ENCODE measurements at places on chromosomes 11 and 22.

- no peak for DNase-seq
Measured at GRCh38 chr11:118048472-118049370, 28.2 kb upstream of the TMPRSS4 start.

DNA sequence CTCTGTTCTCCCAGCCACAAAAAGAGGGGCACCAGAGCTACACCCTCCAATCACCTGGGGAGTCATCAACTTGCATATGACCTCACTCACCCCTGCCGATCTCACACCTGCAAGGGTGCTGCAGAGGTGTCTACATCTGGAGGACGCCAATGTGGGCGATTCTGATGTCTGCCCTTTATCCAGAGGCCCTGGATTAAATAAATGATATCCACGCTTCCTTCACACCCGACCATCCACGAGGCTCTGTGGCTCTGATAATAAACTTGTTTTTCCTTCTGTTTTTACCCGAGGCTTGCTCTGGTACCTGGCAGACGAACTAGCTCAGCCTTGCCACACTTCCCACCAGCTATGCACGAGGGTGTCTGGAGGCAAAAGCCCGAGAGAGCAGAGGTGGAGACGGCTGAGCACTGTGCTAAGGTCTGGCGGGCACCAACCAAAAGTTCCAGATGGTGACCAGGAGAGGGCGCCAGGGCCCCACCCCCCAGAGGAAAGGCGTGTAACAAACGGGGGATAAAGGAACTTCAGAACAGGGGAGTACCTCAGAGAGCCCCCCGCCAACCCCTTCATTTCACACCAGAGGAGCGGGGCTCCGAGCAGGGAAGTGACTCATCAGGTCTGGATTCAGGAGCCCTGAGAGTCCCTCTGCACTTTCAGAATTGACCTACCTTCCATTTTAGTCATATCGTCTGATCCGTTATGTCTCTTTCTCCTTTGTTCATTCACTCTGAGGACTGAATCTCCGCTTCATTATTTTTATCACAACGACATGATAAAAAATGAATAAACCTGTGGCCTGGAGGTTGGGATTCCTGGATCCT, 13.5 kb downstream of the SCN3B start:
- DNase-seq = no peak

DNA sequence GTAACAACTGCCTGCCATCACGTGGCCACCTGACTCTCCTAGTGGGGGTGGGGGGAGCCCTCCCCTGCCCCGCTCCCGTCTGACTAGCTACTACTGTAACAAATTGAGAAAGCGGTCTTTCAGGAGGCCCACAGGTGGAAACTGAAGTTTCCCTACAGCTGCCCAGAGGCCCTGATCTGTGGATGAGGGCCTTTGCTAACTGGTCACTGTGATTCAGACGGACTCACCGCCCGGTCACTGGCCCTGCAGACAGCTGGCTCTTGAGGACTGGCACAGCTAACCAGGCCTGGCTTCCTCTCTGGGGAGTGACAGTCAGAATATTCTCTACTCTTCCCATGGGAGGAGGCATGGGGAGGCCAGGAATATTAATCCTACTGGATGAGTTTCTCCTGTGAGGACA, 116.8 kb downstream of the ARHGAP8 start:
- DNase-seq = no peak

DNA sequence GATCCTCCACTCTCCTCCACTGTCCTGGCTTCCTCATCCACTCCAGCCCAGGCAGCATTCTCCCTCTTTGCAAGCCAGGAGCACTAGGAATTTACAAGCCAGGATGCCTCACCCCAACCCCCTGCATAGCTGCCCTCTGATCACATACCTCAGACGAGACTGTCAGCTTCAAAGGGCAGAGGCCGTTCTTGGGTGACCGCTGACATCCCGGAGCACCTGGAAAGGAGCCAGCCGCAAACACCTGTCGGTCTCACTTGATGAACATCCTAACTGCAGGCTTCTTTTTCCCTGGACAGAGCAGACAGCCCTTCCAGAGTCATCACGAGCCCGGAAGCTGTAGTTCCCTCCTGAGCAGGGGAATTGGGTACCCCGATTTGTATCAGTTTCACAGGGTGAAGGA, 451.3 kb upstream of the B3GAT1 start:
- no peak for DNase-seq

GRCh38 chr11:2577991-2578928, 121.5 kb downstream of the KCNQ1OT1 start:
- no peak for DNase-seq

DNA sequence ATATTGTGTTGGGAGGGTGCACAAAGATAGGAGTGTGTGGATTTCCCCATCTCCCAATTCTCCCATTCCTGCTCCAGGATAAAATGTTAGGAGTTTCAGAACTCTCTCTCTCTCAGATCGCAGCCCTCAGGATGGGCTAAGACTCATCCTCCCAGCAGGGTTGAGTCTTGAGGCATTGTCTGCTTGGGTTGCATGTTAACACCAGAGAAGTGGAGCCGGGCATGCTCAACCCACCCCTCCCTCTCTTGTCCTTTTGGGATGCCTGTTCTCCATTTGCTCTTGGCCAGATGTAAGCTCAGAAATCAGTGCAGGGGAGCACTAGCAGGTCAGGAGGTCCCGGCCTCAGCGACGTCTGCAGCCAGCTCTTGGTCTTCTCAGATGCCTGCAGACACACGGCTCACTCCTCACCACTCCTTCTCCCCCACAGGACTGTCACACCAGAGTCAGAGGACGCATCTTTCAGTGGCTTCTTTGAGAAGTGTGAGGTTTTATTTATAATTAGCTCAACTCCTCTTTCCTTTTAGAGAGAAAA, 1456.5 kb downstream of the TBC1D22A start:
- DNase-seq = no peak

- DNase-seq = no peak
Measured at GRCh38 chr11:85137597-85137996, 489.5 kb downstream of the DLG2 start.

DNA sequence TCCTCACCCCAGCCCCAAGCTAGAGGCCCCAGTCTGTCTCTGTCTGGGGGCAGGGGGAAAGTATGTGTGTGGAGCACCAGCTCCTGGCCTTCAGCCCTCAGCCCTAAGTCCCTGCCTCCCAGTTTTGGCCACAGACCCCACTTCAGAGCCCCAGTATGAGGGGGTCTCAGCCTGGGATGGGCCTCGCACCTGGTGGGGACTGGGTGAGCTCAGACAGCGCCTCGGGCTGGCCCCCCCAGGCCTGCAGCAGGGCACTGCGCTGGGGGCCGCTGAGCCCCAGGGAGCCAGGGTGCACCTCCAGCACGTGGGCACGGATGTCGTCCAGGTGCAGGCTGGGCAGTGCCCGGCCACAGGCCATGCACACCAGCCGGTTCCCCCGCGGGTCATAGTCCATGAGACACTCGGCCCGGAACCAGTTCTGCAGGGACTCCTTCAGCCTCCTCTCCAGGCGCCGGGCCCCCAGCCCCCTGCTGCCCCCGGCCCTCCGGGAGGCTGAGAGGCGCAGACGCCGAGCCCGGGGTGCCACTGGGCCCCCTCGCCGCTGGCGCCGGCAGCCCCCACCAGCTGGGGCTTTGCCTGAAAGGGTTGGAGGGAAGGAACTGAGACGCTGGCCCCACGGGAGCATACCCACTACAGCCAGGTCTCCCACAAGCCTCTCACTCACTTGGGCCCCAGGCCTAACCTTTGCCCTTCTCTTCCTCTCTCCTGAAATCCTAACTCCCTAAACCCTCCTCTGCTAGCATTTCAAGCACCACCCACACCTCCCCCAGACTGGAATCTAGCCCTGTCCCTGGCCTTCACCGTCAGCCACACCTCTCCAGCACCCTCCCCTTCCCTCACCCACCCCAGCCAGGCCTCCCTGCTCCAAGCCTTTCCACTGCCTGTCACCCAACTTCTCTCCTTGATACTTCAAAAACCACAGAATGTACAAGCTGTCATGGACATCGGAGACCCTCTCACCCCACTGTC, 3.6 kb downstream of the ZFTA start:
- no peak for DNase-seq

DNA sequence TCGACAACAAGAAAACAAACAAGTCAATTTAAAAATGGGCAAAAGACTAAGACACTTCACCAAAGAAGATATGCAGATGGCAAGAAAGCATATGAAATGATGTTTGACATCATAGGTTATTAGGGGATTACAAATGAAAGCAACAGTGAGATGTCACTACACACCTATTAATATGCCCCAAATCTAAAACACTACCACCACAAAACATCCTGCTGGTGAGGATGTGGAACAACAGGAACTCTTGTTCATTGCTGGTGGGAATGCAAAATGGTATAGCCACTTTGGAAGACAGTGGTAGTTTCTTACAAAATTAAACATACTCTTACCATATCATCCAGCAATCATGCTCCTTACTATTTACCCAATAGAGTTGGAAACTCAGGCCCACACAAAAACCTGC, 29.0 kb downstream of the PRRG4 start:
- DNase-seq = no peak

DNA sequence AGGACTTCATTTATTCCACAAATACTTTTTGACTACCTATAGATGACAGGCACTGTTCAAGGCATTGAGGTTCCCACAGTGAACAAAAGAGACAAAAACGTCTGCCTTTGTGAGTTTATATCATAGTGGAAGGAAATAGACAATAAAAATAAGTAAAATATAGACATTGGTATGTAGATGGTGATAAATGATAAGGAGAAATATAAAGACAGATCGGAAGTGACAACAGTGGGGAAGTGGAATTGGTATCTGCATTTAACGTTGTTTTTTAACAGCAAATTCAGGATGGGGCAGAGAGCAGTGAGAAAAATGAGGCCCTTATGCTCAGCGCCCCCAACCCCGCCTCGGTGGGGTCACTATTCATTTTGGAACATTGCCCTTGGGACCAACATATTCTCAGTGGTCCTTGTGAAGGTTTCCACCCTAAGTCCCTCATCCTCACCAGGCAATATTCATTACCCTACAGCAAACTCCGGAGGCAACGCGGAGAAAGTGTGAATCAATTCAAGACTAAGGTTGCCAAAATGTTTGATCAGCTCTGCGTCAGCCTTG, 627 bp upstream of the PEX26 start:
- DNase-seq = no peak

Measured in GDM1 (cell line).